ENCODE measurements at places on chromosomes 11 and 22.

GRCh38 chr22:32444068-32444467, 20.2 kb downstream of the BPIFC start:
- DNase-seq = peak; percentile 2

- DNase-seq = no peak
Observed at GRCh38 chr11:6876914-6877313, 489 bp downstream of the OR10A4 start.

- DNase-seq = no peak
Observed at GRCh38 chr11:133382131-133382812, 150.0 kb downstream of the OPCML start.

GRCh38 chr11:134535029-134536025, 123.3 kb upstream of the B3GAT1 start:
- DNase-seq = no peak

DNA sequence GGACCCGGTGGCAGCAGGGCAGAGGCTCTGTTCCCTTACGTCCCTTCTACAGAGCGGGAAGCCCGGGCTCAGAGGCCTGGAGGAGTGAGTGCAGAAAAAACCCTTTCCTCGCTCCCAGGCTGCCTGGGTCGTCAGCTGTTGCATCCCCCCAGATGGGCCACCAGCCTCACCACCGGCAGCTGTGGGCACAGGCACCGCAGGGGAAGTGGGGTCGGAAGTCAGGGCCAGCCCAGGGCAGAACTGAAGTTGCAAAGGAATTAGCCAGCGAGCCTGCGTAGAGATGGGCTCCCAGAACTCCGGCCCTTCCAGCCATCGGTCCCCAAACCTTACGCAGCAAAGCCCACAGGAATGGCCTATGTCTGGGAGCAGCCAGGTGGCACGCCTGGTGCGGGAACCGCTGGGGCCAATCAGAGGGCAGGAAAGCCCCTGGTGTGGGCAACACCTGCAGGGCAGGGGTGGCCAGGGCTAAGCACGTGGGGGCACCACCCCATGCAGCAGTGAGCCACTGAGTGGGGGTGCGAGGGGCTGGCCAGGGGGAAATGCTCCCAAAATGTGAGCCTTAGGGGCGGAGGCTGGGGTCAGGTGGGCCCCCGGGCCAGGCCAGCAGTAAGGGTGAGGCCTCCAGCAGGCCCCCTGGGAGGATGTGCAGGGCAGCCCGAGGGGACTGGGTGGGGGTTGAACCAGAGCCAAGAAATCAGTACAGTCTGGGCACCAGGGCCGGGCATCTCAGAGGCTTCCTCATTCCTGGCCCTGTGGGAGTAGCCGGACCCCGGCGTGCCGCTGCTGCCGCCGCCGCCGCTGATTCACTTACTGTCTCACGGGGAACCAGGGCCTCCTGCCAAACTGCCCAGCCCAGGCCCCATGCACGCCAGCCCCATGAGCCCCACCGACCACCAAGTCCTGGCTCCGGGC, 58.2 kb downstream of the WNT7B start:
- no peak for DNase-seq

DNA sequence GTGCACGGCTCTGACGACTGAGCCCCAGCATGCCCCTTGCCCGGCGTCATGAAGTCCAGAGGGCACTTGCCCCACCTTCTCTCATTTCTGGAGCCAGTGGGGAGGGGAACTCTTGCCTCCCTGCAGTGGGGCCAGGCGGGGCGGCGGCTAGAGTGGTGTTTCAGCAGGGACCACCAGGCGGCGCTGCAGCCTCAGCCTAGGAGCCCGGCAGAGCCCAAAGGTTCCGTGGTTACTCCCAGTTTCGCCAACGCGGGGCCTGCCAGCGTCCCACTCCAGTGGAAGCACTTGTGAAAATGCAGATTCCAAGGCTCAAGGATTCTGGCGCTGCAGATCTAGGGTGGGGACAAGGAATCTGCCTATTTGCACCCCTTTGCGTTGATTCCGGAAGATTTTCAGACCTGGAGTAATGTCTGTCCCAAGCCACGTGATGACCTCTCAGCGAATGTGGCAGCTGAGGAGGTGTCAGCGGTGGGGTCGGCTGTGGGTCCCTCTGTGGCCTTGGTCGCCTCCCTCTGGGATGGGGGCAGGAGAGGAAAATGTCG, 55.7 kb downstream of the CD82 start:
- peak; percentile 48 for DNase-seq

GRCh38 chr22:48554893-48555572, 1272.6 kb downstream of the BRD1 start:
- no peak for DNase-seq

DNA sequence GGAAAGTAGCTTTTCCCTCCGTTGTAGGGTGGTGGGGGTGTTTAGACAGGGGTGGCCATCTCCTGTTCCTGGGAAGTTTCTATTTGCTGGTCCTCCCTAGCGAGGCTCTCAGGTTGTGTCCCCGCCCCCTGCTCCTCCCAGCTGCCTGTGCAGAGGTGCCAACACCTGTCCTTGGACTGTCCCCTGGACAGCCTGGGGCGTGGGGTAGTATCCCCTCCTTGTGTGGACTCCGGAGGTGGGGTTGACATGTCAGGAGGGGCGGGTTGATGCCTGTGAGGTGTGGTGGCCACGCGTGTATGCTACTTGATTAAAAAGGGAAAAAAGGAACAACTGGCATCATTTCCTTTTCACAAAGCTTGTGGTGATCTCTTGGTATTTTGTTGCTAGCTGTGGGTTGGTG, 14.3 kb upstream of the RANBP1 start:
- DNase-seq = no peak

- DNase-seq = no peak
Observed at GRCh38 chr11:46114378-46114777, 6.9 kb downstream of the PHF21A start.

DNA sequence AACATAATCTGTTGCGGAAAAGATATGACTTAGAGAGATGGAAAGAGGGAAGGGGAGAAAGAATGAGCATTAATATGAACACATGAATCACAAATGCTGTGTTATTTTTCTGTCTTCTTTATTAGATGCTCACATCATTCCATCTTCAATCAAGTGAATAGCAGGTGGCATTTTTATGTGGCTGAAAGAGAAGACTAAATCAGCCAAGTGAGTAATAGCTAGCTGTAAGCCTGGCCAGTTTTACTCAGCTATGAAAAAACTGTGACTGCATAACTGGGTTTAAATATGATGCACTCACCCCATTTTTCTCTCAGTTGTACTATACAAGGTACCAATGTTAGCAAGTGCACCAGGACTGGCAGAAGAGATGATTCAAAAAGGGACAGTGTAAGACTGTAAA, 571.1 kb downstream of the JRKL start:
- DNase-seq = no peak

GRCh38 chr11:108148556-108148955, 27.2 kb downstream of the ACAT1 start:
- no peak for DNase-seq

GRCh38 chr11:24900960-24901549, 404.2 kb downstream of the LUZP2 start:
- DNase-seq = no peak

GRCh38 chr22:40193429-40194421, 16.0 kb downstream of the TNRC6B start:
- DNase-seq = peak; percentile 63

GRCh38 chr11:40338739-40339138, 1120.7 kb downstream of the LRRC4C start:
- peak; percentile 70 for DNase-seq

DNA sequence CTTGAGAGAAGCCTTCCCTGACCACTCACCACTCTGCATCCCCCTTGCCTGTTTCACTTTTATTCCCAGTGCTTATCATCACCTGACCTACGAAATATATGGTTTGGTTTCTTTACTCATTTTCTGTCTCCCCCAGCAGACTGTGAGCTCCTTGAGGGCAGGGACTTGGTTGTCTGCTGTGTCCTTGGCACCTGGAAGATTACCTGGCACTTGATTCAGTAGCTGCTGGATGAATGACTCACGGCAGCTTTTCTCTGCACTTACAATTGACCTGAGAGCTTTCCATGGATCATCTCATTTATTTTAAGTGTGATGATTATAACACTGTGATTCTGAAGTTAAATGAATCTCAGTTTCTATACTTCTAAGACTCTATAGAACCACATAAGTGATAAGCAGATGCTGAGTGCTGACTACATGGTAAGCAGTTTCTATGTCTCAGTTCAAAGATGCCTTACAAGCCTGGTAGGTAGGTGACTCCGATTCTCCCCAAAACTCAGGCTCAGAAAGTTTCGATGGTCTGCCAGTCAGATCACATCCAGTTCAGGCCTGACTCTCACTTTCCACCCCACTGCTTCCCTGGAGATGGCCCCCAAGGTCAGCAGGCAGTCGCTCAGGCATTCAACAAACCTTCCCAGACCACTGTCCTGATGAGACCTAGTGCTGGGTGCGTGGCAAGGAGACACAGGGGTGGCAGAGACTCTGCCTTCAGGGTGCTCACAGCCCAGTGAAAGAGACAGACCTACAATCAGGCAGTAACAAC, 11.6 kb downstream of the IL2RB start:
- DNase-seq = no peak

DNA sequence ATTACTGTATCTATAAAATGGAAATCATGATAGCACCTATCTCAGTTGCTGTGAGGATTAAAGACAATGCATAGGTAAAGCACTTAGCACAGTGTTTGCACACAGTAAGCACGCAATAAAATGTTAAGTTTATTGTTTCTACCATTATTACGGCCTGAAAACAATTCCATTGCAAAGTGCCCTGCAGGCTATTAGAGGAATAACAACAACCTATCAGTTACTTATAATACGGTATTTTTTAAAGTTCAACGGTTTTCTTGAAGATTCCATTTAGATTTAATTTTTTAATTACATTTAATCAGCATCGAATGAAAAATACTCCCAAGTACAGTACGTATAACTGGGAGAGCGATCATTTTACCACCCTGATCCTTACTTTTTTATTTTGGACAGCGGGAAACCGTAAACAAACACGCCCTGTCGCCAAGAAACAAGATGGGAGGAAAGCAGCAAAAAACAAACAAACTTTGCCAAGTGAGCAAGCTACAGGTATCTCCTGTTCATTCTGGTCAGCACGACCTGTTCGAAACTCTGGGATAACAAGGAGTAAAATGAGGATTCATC, 893 bp downstream of the SLC36A4 start:
- DNase-seq = peak; percentile 49

- peak; percentile 87 for DNase-seq
Observed at GRCh38 chr11:20031155-20032001, 128.9 kb downstream of the DBX1 start.

GRCh38 chr11:2801711-2802388, 83.7 kb downstream of the CDKN1C start:
- DNase-seq = no peak

- DNase-seq = no peak
Observed at GRCh38 chr11:17475666-17476316, 854 bp downstream of the ABCC8 start.

- DNase-seq = no peak
Observed at GRCh38 chr11:11415901-11416300, 62.9 kb upstream of the CSNK2A3 start.

GRCh38 chr11:68040101-68040956, 1.5 kb downstream of the TCIRG1 start:
- DNase-seq = peak; percentile 73

DNA sequence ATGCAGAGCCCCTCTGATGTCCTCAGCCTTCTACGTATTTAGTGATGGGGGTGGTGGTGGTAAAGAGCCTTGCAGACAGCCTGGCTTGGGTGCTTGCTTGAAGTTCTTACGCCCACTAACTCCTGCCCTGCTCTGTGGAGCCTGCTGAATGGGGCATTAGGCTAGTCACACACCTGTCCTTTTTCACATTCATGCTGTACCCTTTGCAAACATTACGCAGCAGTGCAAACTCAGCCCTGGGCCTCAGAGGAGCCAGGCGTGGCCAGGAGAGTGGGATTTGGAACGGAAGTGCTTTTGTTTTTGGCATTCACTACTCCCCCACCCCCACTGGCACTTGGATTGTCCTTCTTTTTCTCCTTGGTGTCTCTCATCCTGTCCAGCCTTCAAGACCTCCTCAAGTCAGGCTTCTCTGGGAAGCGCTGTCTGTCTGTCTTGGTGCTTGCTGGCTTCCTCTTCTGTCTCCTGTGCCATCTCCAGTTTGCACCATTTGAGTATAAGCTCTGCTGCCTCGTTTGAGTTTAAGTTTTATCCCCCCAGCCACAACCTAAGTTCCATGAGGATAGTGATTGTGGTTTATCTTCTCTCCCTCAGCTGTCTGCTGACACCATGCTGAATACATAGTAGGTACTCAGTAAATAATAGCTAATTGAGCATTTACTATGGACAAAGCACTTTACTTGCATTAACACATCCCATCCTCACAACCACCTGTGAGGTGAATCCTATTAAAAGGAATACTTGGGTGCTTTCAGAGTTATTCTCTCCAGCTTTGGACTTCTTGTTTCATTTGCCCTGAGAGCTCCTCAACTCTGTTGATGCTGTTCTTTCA, 26.7 kb downstream of the ZBTB16 start:
- DNase-seq = no peak

DNA sequence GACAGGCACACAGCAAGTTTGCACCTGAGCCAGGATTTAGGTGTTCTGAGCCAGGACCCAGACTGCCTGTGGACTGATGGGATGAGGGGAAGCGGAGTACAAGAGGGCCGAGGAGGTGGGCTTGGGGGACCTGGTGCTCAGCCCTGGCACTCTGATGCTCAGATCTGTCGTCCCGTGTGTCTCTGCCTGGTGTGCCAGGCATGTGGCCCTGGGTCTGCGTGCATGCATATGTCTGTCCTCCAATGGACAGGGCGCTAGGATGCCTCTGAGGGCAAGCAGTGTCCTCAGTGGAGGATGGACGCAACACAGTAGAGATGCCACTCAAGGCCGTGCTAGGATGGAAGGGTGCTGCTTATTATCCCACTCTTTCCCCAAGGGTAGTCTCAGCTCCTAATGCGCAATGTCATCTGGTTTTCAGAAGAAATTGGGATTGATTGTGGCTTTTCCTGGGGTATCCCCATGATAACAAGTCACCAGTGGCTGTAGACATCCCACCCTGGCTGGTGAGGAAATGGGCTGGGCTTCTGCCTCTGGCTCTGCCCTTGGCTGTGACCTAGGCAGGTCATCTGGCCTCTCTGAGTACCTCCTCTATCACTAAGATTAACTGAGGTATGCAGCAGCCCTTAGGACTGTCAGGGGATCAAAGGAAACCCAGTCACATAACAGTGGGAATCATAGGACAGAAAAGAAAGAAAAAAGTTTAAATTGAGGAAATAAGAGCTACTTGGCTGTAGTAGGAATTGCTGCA, 35.7 kb upstream of the SUSD2 start:
- DNase-seq = no peak

- peak; percentile 7 for DNase-seq
Observed at GRCh38 chr11:89437317-89437716, 53.9 kb downstream of the NOX4 start.

GRCh38 chr22:25704701-25705100, 37.3 kb upstream of the MYO18B start:
- no peak for DNase-seq

DNA sequence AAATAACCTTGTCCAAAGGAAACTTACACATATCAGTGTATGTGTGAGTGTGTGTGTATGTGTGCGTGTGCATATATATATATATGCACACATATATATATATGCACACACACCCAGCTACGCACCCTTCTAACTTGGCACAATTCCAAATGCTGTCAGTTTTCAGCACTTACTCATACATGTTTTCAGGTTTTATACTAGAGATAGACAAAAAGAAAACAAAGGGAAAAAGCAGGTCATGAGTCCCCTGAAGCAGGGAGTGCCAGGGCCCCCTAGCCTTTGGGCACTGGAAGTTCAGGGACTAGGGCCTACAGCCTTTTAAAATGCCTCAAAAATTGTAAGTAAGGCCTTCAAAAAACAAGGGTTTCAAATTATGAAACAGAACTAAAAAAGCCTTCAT, 265.4 kb downstream of the CADM1 start:
- no peak for DNase-seq

- DNase-seq = no peak
Observed at GRCh38 chr11:3164138-3164551, 965 bp downstream of the OSBPL5 start.

- no peak for DNase-seq
Observed at GRCh38 chr22:37968452-37969251, 15.2 kb downstream of the POLR2F start.

All from fibroblast of mammary gland (primary cell).